Activated CD4-positive, alpha-beta T cell treated with anti-CD3 and anti-CD28 coated beads, Interleukin-2, Interleukin-4, amounts not matched to agents 100 ng/mL and 50 ng/mL, durations not matched to agents 16 hours and 8 hours (primary cell): ENCODE measurements at places on chromosomes 3 and 15.

DNA sequence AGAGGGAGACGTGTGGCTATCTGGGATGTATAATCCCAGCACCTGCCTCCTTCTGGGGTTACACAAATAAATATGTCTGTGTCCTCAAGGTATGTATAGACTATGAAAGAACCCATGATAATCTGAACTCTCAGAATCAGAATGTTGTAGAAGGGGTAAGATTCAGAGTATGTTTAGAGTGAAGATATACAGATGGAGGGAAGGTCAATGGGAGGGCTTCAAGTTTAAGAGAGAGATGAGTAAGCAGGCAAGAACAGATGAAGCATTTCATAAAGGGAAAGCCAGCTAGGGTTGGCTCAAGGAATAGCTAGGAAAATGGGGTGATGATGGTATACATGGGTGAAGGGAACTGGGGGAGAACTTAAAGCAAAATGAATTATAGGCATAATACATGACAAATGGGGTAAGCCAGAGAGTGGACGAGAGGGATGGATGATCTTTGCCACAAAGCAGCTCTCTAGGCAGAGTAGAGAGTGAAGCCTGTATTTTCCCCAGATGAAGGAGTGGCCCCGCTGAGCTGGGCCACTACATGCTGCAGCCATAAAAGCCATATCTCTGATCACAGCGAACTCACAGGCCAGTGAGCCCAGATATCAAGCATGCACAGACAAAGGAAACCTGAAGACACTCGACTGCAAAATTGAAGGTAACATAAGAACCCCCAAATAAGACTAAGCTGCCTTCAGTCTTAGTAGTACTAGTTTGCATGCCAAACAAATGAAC, 15.9 kb upstream of the ZBTB38 start:
- DNase-seq = no peak

DNA sequence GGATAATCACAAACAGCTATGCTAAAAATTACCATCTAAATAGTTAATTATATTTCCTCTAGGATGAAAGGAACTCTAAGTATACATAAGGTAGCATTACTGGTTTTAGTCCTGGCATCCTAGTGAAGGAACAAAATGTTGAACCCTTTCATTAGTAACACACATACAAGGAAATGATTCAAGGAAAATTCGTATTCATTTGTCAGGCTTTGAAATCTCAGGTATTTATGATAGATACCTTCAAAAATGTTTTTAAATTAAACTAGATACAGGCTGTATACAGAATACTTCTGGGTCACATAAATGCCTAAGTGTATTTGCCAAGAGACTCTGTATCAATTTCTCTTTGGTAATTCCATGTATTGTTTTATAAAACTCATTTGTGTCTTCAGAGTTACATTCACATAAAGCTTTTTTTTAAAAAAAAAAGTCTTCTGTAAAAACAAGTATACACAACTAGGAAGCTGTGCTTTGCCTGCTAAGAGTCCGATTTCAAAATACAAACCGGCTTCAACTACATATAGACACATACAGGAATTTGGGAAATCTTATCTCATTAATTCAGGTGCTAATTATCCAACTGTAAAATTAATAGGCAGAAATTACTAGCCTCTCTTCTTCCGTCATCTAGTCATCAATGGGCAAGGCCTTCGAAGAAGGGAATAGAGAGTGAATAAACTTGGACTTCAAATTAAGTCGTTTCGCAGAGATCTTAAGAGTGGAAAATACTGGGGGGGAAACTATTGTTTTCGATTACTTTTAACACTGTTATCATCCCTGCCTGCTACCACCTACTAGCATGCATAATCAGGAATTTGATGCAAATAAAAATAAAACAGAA, 1.3 kb downstream of the SECISBP2L start:
- no peak for DNase-seq

DNA sequence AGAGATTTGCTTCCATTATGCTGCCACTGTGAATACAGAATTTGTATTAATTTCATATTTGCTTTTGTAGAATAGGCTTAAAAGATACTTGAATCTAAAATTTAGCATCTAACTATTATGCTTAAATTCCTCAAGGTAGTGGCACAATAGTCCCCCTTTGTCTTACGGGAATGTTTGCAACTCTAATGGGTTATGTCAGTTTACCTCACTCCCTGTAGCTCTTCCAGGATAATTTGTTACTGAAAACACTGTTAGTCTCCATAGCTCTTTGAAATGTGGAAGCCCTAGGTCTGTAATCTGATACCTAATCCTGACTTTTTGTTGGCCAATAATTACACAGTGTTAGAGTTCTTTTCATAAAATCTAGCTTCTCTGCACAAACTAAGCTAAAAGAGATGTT, 433.4 kb downstream of the PYDC2 start:
- DNase-seq = no peak

DNA sequence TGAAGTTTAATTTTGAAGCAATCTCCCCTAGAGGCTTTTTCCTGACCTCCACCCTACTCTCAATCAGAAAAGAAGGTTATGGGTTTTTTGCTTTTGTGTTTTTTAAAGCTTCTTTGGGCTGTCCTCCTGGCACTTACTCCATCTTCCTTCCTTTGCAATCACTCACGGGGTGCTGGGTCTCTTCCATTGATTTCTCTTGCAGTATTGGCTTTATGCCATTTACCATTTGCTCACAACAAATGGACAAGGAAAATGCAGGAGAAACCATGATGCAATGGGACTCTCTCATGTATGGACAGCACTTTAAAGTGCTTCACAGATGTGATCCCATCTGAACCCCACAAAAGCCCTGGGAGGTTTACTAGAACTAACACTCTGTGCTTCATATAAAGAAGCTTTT, 57.5 kb downstream of the SST start:
- no peak for DNase-seq

DNA sequence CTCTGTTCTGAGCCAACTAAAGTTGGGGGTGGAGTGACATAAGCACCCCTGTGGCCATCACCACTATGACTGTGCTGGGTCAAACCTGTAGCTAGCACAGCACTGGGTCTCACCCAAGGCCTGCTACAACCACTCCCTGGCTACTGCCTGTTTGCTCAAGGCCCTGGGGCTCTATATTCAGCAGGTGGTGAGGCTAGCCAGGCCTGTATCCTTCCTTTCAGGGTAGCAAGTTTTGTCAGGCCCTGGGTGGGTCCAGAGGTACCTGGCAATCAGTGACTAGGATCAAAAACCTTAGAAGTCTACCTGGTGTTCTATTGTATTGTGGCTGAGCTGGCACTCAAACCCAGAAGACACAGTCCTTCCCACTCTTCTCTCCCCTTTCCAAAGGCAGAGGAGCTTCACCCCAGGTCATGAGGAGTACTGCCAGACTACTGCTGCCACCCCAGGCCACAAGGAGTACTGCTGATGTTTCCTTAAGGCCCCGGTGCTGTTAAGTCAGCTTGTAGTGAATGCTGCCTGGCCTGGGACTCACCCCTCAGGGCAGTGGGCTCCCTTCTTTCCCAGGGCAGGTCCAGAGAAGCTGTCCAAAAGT, 170.8 kb downstream of the IGSF11 start:
- DNase-seq = peak; percentile 9

DNA sequence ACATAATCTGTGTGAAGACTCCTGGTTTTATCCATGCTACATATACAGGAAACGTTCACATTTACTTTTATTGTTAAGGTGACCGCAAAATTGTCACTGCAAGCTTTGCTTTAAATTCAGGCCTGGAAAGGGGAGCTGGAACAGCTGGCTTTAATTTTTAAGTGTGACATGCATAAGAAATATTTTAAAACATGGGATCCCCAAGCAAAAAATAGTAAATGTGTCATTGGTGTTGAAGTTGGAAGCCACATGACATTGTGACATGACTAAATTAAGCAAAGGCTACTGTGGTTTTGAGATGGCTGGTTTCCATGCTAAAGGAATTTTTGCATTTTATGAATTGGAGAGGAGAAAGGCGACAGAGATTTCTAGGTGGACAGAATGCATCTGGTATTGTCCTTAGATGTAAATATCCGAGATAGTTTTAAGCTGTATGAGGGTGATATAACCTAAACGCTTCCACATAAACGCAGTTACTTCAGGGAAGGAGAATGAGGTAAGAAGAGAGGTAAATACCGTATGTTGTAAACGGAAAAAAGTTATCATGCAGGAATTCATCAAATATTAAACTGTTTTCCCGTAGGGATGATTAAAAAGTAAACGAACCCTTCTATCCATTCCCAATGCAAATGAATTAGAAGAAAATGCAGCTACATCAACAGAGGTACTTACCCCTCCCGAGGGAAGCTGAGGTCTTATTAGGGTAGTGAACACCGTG, 927 bp upstream of the FYTTD1 start:
- DNase-seq = no peak

- no peak for DNase-seq
These were observed 348.7 kb downstream of the NTRK3 start for GRCh38 chr15:87907676-87908446.

DNA sequence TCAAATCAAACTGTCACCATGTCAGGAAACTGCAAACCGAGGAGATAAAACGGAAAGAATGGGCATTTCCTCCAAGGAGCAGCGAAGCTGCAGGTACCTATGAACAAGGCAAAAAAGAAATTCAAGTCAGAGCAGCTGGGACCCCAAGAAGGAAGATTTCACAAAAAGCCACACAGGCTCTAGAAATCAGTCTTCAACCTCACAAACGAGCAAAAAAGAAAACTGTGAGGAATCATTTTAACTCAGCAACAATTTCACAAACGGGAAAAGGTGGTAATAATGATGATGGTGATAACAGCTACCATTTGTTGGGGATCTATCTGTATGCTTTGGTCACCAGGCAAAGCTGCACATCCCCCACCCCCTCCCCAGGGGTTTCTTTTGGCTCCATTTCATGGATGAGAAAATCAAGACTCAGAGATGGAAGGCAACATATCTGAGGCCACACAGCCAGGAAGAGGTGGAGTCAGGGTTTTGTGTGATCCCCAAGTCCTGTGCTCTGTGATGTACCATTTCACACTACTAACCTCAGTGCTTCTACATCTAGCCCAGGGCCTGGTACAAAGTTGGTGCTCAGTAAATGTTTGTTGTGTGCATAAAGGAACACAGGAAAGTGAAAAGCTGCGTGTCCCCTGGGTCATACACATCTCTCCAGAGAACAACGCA, 109.9 kb downstream of the IQSEC1 start:
- peak; percentile 78 for DNase-seq
